Left lung (tissue), 14 donors: ENCODE measurements at places on chromosomes 1 and 21. TPM values are rescaled to one million over a fixed set of nuclear protein-coding genes. Genes with fewer than 3 reads are reported as not detected.

PMVK gene
- total RNA-seq: 44.3 TPM

CYYR1 gene
- 29.0 TPM for total RNA-seq

RIMS3 gene
- total RNA-seq: 4.4 TPM

TBX19 gene
- total RNA-seq: 2.6 TPM

ZYG11A gene
- 0.12 TPM for total RNA-seq

CFHR5 gene
- not detected for total RNA-seq

DNA sequence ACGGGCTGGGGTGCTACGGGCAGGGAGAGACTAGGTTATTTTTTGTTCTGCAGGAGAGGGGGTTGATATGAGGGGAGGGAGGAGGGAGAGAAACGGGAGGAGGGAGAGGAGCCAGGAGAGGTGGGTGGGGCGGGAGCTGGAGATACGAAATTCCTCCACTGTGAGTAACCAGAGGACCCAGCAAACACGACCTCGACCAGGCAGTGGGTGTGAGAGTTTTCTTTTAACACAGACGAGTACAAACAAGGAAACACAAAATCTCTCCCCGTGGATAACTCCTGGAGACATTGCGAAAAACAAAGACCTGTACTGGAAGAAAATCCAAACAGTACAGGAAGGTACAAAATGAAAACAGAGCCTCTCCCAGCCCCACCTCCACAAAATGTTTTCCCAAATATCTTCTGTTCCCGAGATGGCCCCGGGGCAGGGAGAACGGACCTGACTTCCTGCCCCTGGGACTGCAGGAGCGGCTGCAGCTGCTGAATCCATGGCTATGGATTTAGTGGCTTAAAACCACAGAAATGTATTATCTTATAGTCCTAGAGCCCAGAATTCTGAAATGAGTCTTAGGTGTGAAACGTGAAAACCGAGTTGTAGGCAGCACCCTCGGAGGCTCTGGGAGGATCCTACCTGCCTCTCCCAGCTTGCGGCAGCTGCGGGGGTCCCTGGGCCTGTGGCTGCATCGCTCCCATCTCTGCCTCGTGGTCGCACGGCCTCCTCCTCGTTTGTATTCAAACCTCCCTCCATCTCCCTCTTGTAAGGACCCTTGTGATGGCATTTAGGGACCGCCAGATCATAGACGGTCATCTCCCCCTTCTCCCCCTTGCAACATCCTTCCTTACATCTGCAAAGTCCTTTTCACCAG, 82.2 kb downstream of the RIPK4 start:
- no peak for DNase-seq
- H3K4me1 ChIP-seq: no peaks in the 10 kb centered on the region
- peak overlapping the region; percentile 31 for H3K27ac ChIP-seq
- no peaks in the 10 kb centered on the region for H3K27me3 ChIP-seq

DNA sequence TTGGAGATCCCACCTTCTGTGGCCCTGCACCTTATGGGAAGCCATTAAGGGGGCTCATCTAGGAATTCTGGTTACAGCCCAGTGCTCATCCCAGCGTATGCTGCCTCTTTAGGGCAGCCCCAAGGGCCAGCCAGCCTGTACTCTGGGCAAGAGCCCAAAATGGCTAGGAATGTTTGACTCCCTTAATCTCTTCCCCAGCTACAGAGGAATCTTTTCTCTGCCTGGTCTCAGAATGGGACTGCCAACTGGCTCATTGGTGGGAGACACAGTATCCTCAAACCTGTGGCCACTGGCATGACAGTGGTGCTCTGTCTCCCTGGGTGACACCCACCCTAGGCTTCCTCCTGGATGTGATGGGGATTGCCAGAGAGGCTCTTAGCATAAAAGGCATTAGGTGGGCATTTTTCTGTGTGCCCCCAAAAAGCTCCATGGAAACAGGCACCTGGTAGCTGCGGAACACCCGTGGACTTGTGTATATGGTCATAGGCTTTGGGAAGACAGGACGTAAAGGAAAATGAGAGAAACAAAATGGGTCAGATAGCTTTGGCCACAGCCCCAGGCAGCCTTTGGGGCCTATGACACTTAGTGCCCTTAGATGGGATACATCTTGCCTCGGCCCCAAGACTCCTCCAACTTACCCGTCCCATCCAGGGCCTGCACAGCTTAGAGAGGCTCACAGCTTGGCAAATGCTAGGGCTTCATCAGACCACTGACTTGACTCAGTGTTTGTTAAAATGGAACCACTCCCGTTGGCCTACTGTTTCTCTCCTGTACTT, 6.9 kb downstream of the TMEM81 start:
- peak; percentile 24 for DNase-seq
- no peaks in the 10 kb centered on the region for H3K27me3 ChIP-seq
- H3K27ac ChIP-seq: no peak overlapping the region
- H3K4me1 ChIP-seq: no peaks in the 10 kb centered on the region
- no peak overlapping the region for H3K4me3 ChIP-seq

DNA sequence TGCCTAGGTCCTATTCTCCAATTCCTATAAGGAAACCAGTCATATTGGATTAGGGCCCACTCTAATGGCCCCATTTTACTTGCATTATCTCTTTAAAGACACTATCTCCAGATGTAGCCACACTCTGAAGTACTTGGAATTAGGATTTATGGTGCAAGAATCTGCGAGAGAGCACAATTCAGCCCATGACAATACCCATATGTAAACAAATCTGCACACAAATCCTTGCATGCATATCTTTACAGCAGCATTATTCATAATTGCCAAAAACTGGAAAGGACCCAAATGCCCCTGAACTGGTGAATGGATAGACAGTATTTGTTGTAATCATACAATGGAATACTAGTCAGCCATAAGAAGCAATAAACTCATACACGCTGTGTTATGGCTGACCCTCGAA, 229.8 kb upstream of the ADAMTS5 start:
- H3K27me3 ChIP-seq: no peaks in the 10 kb centered on the region
- H3K4me1 ChIP-seq: no peaks in the 10 kb centered on the region
- DNase-seq: no peak
- no peaks in the 10 kb centered on the region for H3K36me3 ChIP-seq
- no peak overlapping the region for H3K27ac ChIP-seq

DNA sequence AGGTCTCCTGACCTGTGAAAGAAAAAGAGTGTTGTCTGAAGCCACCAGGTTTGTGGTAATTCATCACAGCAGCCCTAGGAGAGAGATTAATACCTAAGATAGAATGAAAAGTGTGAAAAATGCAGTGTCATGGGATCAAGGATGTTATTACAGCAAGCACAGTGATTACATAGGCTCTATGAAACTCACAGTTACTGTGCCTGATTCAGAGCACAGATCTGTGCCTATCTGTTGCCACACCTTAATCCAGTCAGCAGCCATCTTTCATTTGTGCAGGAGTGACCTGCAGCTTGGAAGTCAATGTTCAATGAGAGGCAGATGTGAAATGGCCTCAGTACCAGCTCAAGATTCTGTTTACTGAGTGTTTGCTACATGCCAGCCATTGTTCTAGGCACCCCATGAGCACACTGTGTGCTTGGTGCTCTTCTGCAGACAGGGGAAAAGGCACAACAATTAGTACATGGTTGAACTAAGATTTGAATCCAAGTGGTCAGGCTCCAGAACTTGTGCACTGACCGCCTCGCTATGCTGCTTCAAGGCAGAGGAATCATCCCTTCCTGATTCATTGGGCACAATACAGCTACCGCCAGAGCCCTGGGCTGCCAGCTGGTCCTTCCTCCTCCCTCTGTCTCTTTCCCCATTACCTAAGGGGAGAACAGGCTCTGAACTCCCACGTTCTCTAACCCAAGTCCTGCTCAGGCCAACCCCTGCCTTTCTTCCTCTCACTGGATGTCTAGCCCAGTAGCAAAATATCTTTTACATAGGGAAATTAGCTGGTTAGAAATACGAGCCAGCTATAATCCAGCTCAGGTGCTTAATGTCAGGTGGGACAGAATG, 56.3 kb upstream of the NEK2 start:
- DNase-seq: no peak
- H3K27ac ChIP-seq: no peak overlapping the region
- no peaks in the 10 kb centered on the region for H3K36me3 ChIP-seq
- no peaks in the 10 kb centered on the region for H3K27me3 ChIP-seq

GRCh38 chr21:15706696-15707095, 23.1 kb upstream of the USP25 start:
- no peak for DNase-seq
- no peaks in the 10 kb centered on the region for H3K4me1 ChIP-seq
- no peaks in the 10 kb centered on the region for H3K36me3 ChIP-seq
- no peak overlapping the region for H3K4me3 ChIP-seq
- H3K27ac ChIP-seq: no peak overlapping the region

- no peak overlapping the region for H3K4me3 ChIP-seq
- no peak for DNase-seq
- H3K27me3 ChIP-seq: no peaks in the 10 kb centered on the region
- no peak overlapping the region for H3K27ac ChIP-seq
- H3K4me1 ChIP-seq: no peaks in the 10 kb centered on the region
Measured at GRCh38 chr1:157781048-157781447, 4.1 kb upstream of the FCRL2 start.

GRCh38 chr1:57532299-57532698, 108.4 kb upstream of the DAB1 start:
- H3K4me1 ChIP-seq: no peaks in the 10 kb centered on the region
- no peaks in the 10 kb centered on the region for H3K36me3 ChIP-seq
- no peak for DNase-seq
- H3K27me3 ChIP-seq: no peaks in the 10 kb centered on the region
- H3K27ac ChIP-seq: no peak overlapping the region

- no peaks in the 10 kb centered on the region for H3K36me3 ChIP-seq
- no peak for DNase-seq
- H3K27me3 ChIP-seq: no peaks in the 10 kb centered on the region
- peaks cover 10% of the 10 kb centered on the region for H3K4me1 ChIP-seq
- no peak overlapping the region for H3K4me3 ChIP-seq
- H3K27ac ChIP-seq: peak overlapping the region; percentile 5
Measured at GRCh38 chr1:61102041-61102440, 19.7 kb downstream of the NFIA start.

- no peaks in the 10 kb centered on the region for H3K36me3 ChIP-seq
- no peak overlapping the region for H3K27ac ChIP-seq
- no peaks in the 10 kb centered on the region for H3K27me3 ChIP-seq
- no peaks in the 10 kb centered on the region for H3K4me1 ChIP-seq
- H3K4me3 ChIP-seq: no peak overlapping the region
Measured at GRCh38 chr1:67700692-67701410, 15.8 kb downstream of the GADD45A start.

DNA sequence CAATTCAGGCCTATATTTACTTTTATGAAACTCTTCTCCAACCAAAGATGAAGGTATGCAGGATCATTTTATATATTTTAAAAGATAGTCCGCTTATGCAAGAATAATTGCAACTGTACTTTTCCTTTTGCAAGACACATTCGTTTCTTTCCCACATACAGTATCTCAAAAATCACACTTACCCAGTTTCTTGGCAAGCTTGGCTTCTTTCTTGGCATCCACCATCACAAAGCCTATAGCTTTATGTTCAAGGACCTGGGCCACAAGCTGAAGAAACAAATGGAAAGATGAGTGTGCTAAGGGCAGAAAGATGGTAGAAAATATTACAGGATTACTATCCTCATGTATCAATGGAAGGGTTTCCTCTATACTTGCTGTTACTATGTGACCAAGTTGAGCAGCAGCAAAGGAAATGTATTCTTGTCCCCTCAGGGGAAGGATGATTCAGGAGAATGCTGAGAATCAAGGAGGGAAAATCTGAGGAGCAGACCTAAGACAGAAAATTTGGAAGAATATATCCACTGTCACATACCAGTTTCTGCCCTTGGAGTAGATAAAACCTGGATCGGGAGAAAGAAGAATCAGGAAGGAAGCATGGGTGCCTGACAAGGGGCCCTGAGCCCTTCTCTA, 23.8 kb downstream of the CASQ2 start:
- H3K4me3 ChIP-seq: no peak overlapping the region
- no peak overlapping the region for H3K27ac ChIP-seq
- H3K4me1 ChIP-seq: peaks cover 6% of the 10 kb centered on the region
- DNase-seq: no peak
- H3K27me3 ChIP-seq: no peaks in the 10 kb centered on the region

GRCh38 chr1:223674119-223674890, 8.8 kb upstream of the CAPN8 start:
- no peak overlapping the region for H3K4me3 ChIP-seq
- H3K27me3 ChIP-seq: no peaks in the 10 kb centered on the region
- H3K4me1 ChIP-seq: no peaks in the 10 kb centered on the region
- H3K36me3 ChIP-seq: no peaks in the 10 kb centered on the region
- no peak overlapping the region for H3K27ac ChIP-seq
- DNase-seq: no peak

DNA sequence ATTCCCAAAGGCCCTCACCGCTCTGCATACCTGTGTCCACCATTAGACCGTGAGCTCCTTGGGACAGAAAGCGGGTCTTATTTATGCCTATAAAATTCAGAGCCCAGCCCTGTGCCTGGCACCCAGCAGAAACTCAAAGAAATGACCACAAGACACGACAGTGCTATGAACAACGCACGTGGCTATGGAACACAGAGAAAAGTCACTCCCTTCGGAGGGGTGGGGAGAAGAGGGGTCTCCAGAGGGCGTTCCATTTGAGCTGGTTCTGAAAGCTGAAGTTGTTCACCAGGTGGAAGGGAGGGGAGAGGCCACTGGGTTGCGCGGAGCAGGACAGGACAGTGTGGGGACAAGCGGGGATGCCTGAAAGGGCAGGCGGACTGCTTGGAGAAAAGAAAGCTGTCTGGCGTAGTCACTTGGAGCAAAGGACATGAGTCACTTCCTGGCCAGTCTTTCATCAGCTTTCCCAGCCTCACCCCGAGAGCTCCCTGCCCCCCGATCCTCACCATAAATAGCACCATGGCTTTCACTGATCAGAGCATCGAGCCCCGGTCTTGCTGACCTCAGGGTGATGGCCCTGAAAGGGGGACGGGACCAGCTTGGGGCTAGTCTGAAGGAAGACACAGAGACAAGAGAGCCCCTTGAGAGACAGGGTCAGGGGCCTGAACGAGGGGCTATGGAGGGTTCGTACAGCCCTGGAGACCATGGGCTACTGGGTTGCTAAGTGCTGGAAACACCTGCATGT, 28.5 kb downstream of the ECE1 start:
- peaks cover 24% of the 10 kb centered on the region for H3K4me1 ChIP-seq
- H3K4me3 ChIP-seq: peak overlapping the region; percentile 8
- no peaks in the 10 kb centered on the region for H3K36me3 ChIP-seq
- H3K27me3 ChIP-seq: no peaks in the 10 kb centered on the region

- H3K27ac ChIP-seq: no peak overlapping the region
- DNase-seq: no peak
- H3K4me3 ChIP-seq: no peak overlapping the region
Measured at GRCh38 chr1:232648316-232648715, 18.4 kb upstream of the SIPA1L2 start.

DNA sequence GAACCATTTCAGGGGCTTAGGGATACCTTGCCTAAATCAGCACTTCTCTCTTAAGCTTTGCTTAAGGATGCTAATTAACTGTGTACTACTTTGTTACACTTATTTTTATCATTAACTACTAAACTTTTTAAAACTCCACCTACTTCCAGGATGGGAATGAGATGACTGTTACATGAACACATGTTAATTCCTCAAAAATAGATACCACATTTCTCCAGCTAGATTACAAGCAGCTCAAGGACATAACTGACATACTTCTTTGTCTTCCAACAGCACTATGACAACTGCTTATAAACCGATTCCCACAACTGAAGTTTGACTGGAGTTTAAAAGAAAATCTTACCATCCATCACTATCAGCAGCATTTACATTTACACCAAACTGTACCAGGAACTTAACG, 53.7 kb downstream of the TP53BP2 start:
- no peaks in the 10 kb centered on the region for H3K36me3 ChIP-seq
- no peak overlapping the region for H3K4me3 ChIP-seq
- H3K4me1 ChIP-seq: no peaks in the 10 kb centered on the region
- no peak overlapping the region for H3K27ac ChIP-seq
- DNase-seq: no peak

GRCh38 chr1:94621395-94621794, 79.8 kb upstream of the F3 start:
- H3K4me3 ChIP-seq: no peak overlapping the region
- no peaks in the 10 kb centered on the region for H3K27me3 ChIP-seq
- H3K27ac ChIP-seq: no peak overlapping the region
- no peak for DNase-seq
- no peaks in the 10 kb centered on the region for H3K36me3 ChIP-seq
